ENCODE measurements at places on chromosomes 11 and 22. TPM values are rescaled to one million over a fixed set of nuclear protein-coding genes. Genes with fewer than 3 reads are reported as not detected.

POU2AF3 gene
- 0.18 TPM for polyA plus RNA-seq

MEI1 gene
- 105 TPM for polyA plus RNA-seq

P2RX6 gene
- polyA plus RNA-seq, result not detected

MIOX gene
- not detected for polyA plus RNA-seq

OR52N4 gene
- polyA plus RNA-seq, result 0.75 TPM

UNC93B1 gene
- polyA plus RNA-seq, result 140 TPM

LRFN4 gene
- 2.2 TPM for polyA plus RNA-seq

CLMP gene
- 0.31 TPM for polyA plus RNA-seq

SLC5A4 gene
- polyA plus RNA-seq, result not detected

PDE2A gene
- polyA plus RNA-seq, result not detected

LDLRAD3 gene
- polyA plus RNA-seq, result not detected

NXPE2 gene
- not detected for polyA plus RNA-seq

MS4A15 gene
- polyA plus RNA-seq, result not detected

CHRM1 gene
- not detected for polyA plus RNA-seq

TSSK2 gene
- not detected for polyA plus RNA-seq

DLG2 gene
- 2.0 TPM for polyA plus RNA-seq

HBG1 gene
- not detected for polyA plus RNA-seq

TAGLN gene
- polyA plus RNA-seq, result 1.6 TPM

SLC25A18 gene
- not detected for polyA plus RNA-seq

CHRNA10 gene
- 0.21 TPM for polyA plus RNA-seq

MAJIN gene
- polyA plus RNA-seq, result 0.39 TPM

MUC2 gene
- not detected for polyA plus RNA-seq

DRICH1 gene
- not detected for polyA plus RNA-seq

CCDC81 gene
- polyA plus RNA-seq, result not detected

MFRP gene
- polyA plus RNA-seq, result not detected

ZP1 gene
- polyA plus RNA-seq, result not detected

CCDC89 gene
- polyA plus RNA-seq, result not detected

C11orf42 gene
- not detected for polyA plus RNA-seq

FAM180B gene
- not detected for polyA plus RNA-seq

THY1 gene
- polyA plus RNA-seq, result not detected

ACTN3 gene
- polyA plus RNA-seq, result not detected

OR2AG1 gene
- polyA plus RNA-seq, result not detected

OSBP2 gene
- polyA plus RNA-seq, result 0.93 TPM

MS4A1 gene
- polyA plus RNA-seq, result 845 TPM

MMP8 gene
- polyA plus RNA-seq, result not detected

MS4A3 gene
- not detected for polyA plus RNA-seq

SHANK3 gene
- polyA plus RNA-seq, result not detected

APOA5 gene
- polyA plus RNA-seq, result not detected

CCDC116 gene
- 0.11 TPM for polyA plus RNA-seq

VSTM5 gene
- polyA plus RNA-seq, result 0.06 TPM

FOLR3 gene
- not detected for polyA plus RNA-seq

DDIAS gene
- 1.7 TPM for polyA plus RNA-seq

RAB36 gene
- polyA plus RNA-seq, result 1.8 TPM

E2F8 gene
- polyA plus RNA-seq, result not detected

SEZ6L gene
- not detected for polyA plus RNA-seq

MUC6 gene
- polyA plus RNA-seq, result not detected

NDUFA6 gene
- 121 TPM for polyA plus RNA-seq

LRRC10B gene
- polyA plus RNA-seq, result not detected

NPTXR gene
- polyA plus RNA-seq, result 0.04 TPM

STIP1 gene
- polyA plus RNA-seq, result 102 TPM

CENPM gene
- 28.7 TPM for polyA plus RNA-seq

All from IgD-negative memory B cell (primary cell).